NT2/D1 (cell line): ENCODE measurements at places on chromosomes 16 and 17.

- no peak for DNase-seq
Observed at GRCh38 chr16:62253966-62254365, 217.7 kb upstream of the CDH8 start.

- no peak for DNase-seq
Observed at GRCh38 chr16:83772806-83773205, 35.0 kb upstream of the HSBP1 start.

- no peak for DNase-seq
Observed at GRCh38 chr16:30715750-30716445, 16.9 kb downstream of the SRCAP start.

GRCh38 chr16:28291651-28292626 lies at the start of gene SBK1:
Gene SBK1 (plus strand): TSS chr16:28292525. CDS start chr16:28317392, 24,867 bp downstream.
- DNase-seq, result no peak
